Activated T-helper 17 cell treated with anti-CD3 and anti-CD28 coated beads, Interleukin-2, amount 50 U/mL, for 72 hours (primary cell): ENCODE measurements at places on chromosomes 3 and 15.

DNA sequence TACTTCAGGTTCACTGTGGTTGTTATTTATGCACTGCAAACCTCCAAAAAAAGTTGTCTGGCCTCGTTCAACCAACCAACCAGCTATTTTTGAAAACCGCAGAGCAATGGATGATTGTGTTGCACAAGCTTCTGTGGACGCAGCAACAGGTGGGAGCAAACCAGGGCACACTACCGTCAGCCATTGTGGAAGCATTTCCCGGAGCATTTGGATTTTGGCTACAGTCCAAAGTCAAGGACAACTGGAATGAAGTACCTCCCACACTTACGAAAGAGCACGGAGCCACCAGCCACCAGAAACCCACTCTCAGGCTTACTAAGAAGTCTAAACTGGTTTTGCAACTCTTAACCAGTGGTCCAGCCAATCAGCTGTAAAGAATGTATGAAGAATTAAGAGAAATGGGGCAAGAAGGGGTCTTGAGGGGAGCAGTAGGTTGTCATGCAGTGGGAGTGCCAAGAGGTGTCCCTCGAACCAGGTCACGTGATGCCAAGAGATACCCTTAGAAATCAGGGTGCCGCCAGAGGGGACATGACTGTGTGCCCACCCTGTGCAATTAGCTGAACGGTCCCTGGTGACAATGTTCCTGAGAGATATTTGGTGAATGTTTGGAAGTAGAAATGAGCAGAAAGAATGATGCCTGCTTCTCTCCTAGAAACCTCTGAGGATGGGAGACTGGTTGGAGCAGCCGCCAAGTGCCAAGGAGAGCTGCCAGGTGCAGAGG lies 68.9 kb upstream of the PCSK6 start:
- no peak for ATAC-seq

DNA sequence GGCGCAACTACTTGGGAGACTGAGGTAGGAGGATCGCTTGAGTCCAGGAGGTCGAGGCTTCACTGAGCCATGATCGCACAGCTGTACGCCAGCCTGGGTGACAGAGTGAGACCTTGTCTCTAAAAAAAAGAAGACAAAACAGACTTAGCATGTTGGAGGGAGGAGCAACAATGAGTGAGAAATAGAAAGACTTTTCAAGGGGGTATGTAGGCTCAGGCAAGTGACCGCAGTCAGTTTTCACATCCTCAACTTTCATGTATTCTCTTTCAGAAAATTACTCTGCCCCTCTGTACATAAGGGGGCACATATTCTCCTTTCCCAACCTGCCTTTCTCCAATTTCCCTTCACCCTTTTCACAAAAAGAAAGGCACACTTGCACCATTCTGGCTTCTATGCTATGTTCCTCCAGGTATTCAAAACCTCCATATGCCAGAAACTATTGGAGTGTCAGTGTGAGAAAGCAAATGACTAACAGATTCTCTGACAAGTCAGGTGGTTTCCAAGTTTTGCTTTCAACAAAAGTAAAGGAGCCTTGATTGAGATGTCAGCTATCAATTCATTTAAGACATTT lies 7.6 kb downstream of the NSUN3 start:
- ATAC-seq = peak; percentile 41

DNA sequence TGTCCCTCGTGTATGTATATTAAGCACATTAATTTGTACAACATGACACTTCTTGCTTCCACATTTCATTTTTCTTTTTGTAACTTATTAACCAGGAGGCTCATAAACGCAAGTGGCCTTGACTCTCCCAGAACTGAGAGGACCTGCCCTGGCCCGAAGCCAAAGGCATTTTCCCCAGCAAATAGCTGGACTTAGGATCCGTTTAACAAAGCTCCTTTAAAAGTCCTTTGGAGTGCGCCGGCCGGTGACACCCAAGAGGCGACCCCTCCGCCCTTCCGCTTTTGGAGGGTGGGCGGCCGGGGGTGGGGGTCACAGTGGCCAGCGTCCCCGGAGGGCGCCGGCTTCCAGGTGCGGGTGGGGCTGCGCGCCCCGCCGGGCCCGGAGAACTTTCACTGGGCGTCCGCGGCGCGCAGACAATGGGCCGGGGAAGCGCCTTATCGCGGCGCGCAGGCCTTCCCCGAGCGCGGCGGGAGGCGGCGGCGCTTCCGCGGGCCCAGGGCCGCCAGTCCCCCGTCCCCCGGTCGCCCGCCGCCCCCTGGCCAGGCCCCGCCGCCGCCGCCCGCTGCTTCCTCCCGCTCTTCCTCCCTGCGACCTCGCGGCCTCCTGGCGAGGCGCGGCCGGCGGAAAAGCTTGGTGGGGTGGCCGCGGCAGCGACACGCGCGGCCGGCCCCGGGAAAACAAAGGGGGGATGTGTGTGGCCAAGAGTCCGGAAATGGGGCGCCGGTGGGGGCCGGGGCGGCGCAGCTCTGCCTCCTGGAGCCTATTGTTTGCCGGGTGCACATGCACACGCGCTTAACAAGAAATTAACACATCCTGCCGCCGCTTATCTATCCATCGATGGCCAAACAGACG lies 613.4 kb downstream of the MCTP2 start:
- ATAC-seq = no peak

DNA sequence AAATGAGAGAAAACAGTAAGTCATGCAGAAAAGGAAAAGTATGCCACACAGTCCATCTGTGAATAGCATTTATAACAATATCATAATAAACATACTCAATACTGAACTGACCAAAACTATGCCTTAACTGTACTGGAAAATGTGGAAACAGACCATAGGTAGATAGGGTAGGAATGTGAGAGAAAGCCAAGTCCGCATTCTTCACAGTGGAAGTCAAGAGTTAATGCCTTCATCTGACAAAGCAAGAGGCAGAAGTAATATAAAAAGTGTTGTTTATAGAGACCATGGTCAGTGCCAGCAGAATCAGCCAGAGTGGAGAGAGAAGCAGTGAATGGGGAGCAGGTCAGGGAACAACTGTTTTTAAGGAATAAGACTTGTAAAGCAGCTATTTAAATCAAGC lies 52.3 kb downstream of the KBTBD12 start:
- no peak for ATAC-seq
